ENCODE measurements at places on chromosomes 6 and 20. TPM values are rescaled to one million over a fixed set of nuclear protein-coding genes. Genes with fewer than 3 reads are reported as not detected.

DNA sequence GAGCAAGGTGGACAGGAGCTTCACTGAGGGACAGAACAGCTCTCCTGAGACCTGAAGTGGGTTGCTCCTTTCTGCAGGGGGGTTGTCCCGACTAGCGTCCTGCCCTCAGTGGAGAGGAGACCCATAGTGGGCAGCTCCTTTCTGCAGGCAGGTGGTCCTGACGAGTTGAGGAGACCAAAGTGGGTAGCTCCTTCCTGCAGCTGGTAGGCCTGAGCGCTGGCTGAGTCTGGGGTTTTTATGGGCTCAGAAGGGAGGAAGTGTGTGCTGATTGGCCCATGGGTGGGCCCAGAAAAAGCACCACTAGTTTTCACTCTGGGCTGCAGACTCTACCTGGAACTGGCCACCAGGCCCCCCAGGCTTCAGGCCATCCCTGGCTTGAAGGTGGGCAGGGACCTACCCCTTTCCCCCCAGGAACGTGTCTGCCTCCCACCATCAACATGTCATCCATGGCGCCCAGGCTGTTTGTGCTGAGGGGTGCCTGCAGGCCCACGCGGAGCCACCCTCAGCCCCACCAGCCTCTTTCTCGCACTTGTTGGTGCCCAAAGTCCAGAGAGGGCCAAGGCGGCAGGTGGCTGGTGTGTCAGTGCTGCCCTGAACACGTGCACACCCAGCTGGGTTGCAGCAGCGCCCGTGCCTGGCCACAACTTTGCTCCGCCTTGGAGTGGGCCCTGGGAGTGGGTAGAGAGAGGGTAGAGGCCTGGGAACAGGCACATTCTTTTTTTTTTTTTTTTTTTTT is 1.6 kb upstream of the DEK start:
- H3K27ac ChIP-seq, result no peak overlapping the region
- H3K36me3 ChIP-seq, result peaks cover 3% of the 10 kb centered on the region
- no peak for DNase-seq
- H3K4me3 ChIP-seq, result no peak overlapping the region
- no peaks in the 10 kb centered on the region for H3K27me3 ChIP-seq

GRCh38 chr6:20389066-20389465 is 12.6 kb upstream of the E2F3 start:
- no peaks in the 10 kb centered on the region for H3K27me3 ChIP-seq
- DNase-seq, result no peak
- H3K36me3 ChIP-seq, result no peaks in the 10 kb centered on the region
- H3K4me3 ChIP-seq, result no peak overlapping the region

GRCh38 chr6:87628424-87628823 is 38.5 kb downstream of the ORC3 start:
- peaks cover 14% of the 10 kb centered on the region for H3K36me3 ChIP-seq
- H3K27ac ChIP-seq, result no peak overlapping the region
- H3K4me1 ChIP-seq, result peaks cover 3% of the 10 kb centered on the region
- H3K27me3 ChIP-seq, result no peaks in the 10 kb centered on the region
- DNase-seq, result no peak

The MAP3K4 gene
- 20.7 TPM for total RNA-seq

GRCh38 chr6:152008779-152009178 is 201.3 kb downstream of the ESR1 start:
- no peak for DNase-seq
- H3K4me3 ChIP-seq, result no peak overlapping the region
- H3K27ac ChIP-seq, result no peak overlapping the region
- H3K36me3 ChIP-seq, result no peaks in the 10 kb centered on the region
- H3K4me1 ChIP-seq, result no peaks in the 10 kb centered on the region

DNA sequence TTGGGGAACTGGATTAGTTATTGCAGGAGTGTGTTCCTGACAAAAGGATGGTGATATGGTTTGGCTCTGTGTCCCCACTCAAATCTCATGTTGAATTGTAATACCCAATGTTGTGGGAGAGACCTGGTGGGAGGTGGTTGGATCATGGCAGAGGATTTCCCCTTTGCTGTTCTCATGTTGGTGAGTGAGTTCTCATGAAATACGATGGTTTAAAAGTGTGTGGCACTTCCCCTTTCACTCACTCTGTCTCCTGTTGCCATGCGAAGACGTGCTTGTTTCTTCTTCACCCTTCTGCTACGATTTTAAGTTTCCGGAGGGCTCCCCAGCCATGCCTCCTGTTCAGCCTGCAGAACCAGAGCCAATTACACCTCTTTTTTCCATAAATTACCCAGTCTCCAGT is 16.2 kb upstream of the TREM1 start:
- H3K36me3 ChIP-seq, result no peaks in the 10 kb centered on the region
- no peak overlapping the region for H3K4me3 ChIP-seq
- H3K4me1 ChIP-seq, result no peaks in the 10 kb centered on the region
- no peak overlapping the region for H3K27ac ChIP-seq
- DNase-seq, result no peak
- peaks cover 73% of the 10 kb centered on the region for H3K27me3 ChIP-seq

The TTK gene
- 4.5 TPM for total RNA-seq

The FNDC11 gene
- total RNA-seq, result 0.34 TPM

DNA sequence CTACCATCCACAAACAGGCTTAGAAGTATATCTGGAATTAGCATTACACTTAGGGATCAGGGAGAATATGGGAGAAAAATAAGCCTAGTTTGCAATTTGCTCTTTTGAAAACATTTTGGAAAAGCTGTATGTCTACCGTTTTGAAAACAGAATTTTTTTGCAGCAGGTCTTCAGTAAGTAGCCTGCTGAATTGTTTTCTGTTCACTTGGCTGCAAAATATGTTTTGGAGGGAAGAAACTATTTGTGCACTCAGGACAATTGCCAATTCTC is 39.6 kb downstream of the ILRUN start:
- H3K4me3 ChIP-seq, result peak overlapping the region; percentile 78
- H3K27ac ChIP-seq, result peak overlapping the region; percentile 98
- H3K27me3 ChIP-seq, result no peaks in the 10 kb centered on the region
- peaks cover 10% of the 10 kb centered on the region for H3K36me3 ChIP-seq

The ME1 gene
- 26.3 TPM for total RNA-seq

The TUBB2B gene
- total RNA-seq, result 67.2 TPM

DNA sequence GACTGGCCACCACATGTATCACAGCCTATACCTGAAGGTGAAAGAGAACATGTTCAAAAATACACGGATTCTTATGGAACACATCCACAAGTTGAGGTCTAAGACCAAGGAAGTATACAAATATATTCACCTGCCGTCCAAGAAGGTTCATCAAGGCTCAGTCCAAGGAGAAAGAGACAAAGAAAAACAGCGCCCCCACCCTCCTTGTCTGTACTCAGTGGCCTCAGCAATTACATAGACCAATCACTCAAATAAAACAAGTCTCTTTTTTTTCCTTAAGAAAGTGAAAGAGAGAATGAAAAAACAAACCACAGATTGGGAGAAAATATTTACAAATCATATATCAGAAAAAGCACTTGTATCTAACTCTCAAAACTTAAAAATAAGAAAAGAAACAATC is 19.5 kb downstream of the CPXM1 start:
- no peaks in the 10 kb centered on the region for H3K4me1 ChIP-seq
- no peak overlapping the region for H3K27ac ChIP-seq
- peaks cover 55% of the 10 kb centered on the region for H3K27me3 ChIP-seq
- DNase-seq, result no peak

The BPI gene
- total RNA-seq, result 7.7 TPM

DNA sequence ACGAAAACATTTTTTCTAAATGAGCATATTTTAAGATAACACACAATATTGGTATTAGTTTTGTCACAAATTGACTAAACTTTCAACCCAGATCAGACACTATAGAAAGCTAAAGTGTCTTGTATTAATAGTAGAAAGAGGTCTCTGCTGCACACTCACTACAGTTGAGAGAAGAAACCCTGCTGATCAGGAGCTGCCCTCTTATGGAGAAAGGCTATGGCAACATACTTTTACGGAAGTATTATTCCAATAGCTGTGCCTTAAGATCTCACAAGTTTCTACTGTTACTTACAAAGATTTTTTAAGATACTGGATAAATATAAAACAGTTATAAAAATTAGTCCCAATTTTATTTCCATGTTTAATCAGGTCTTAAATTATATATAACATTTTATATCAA is 155.7 kb downstream of the RIMS1 start:
- H3K27ac ChIP-seq, result no peak overlapping the region
- no peak overlapping the region for H3K4me3 ChIP-seq
- no peaks in the 10 kb centered on the region for H3K4me1 ChIP-seq
- H3K36me3 ChIP-seq, result no peaks in the 10 kb centered on the region
- peaks cover 35% of the 10 kb centered on the region for H3K27me3 ChIP-seq

- no peaks in the 10 kb centered on the region for H3K36me3 ChIP-seq
- H3K4me1 ChIP-seq, result no peaks in the 10 kb centered on the region
- no peak for DNase-seq
- H3K27ac ChIP-seq, result no peak overlapping the region
- no peak overlapping the region for H3K4me3 ChIP-seq
Observed at GRCh38 chr6:39695447-39695846, 29.8 kb downstream of the KIF6 start.

The IFT52 gene
- total RNA-seq, result 55.3 TPM

DNA sequence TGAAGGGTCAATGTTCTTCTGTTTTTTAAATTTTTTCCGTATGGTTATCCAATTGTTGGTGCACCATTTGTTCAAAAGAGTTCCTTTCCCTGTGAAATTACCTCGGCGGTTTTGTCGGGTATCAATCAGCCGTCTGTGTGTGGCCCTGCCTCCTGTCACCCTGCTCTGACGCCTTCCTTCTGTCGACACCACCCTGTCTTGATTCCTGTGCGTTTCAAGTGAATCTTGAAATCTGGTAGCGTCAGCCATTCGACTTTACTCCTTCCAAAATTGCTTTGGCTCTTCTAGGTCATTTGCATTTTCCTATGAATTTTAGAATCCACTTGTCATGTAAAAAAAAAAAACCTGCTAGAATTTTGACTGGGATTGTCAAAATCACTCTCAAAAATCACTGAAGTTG is 181.1 kb downstream of the CDH4 start:
- H3K4me1 ChIP-seq, result peaks cover 16% of the 10 kb centered on the region
- no peak for DNase-seq
- no peaks in the 10 kb centered on the region for H3K36me3 ChIP-seq
- H3K27me3 ChIP-seq, result peaks cover 16% of the 10 kb centered on the region
- H3K4me3 ChIP-seq, result no peak overlapping the region

- H3K4me3 ChIP-seq, result no peak overlapping the region
- no peak for DNase-seq
- H3K36me3 ChIP-seq, result no peaks in the 10 kb centered on the region
- H3K4me1 ChIP-seq, result no peaks in the 10 kb centered on the region
- H3K27me3 ChIP-seq, result peaks cover 3% of the 10 kb centered on the region
- H3K27ac ChIP-seq, result no peak overlapping the region
Observed at GRCh38 chr6:88454658-88455057, 288.5 kb upstream of the CNR1 start.

GRCh38 chr6:119536666-119537065 is 187.1 kb upstream of the MAN1A1 start:
- H3K4me1 ChIP-seq, result peaks cover 15% of the 10 kb centered on the region
- no peaks in the 10 kb centered on the region for H3K36me3 ChIP-seq
- H3K27ac ChIP-seq, result no peak overlapping the region
- peaks cover 26% of the 10 kb centered on the region for H3K27me3 ChIP-seq
- DNase-seq, result no peak
- H3K4me3 ChIP-seq, result no peak overlapping the region

The SLC35B3 gene
- total RNA-seq, result 27.3 TPM

DNA sequence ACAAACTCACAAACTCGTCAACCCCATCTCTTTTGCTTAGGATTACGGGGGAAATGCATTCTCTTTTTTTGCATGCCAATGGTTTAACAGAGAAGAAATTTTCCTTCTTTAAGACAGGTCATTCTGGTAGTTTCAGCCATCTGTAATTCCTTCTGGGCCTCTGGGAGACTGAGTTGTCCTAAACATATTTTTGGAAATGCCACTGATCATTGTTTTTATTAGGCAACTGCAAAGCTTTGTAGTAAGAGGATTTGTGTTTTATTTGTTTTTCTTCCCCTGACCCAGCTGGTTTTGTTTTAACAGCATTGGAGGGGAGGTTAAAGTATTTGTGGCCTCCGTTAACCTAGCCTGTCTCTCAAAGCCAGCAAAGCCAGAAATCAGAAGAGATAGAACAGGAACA is 73.1 kb upstream of the ISM1 start:
- peak overlapping the region; percentile 3 for H3K4me3 ChIP-seq
- peaks cover 32% of the 10 kb centered on the region for H3K4me1 ChIP-seq
